Anterior cingulate cortex (tissue), 58 donors: ENCODE measurements at places on chromosomes 13 and 19.

DNA sequence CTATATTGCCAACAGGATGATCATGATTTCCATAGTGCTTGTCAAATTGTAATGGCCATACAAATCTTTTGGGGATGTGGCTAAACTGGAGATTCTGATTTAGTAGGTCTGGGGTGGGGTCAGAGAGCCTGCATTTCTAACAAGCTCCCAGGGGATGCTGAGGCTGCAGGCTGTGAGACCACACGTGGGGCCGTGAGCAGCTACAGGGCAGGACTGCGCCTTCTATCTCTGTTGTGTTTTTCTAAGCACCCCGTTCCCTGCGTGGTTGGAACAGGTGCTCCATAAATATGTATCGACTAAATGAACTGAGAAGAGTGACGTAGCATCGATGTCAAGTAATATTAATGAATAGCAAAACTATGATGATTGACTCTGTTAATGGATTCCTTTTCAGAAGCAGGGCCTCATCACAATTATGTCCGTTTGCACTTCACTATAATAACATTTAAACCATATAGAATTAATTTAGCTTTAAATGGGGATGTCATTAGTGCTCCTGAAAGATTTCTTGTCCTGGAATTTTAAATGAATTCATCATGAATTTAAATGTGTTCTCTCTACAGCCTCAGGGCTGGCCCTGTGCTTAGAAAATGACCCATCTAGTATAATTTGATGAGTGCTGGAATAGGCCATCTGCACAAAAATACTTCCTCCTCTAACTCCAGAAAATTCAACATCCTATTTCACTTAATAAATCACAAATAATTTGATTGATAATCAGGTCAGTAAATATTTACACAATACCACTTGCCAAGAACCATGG lies 51.7 kb upstream of the SIAH3 start:
- DNase-seq: no peak

DNA sequence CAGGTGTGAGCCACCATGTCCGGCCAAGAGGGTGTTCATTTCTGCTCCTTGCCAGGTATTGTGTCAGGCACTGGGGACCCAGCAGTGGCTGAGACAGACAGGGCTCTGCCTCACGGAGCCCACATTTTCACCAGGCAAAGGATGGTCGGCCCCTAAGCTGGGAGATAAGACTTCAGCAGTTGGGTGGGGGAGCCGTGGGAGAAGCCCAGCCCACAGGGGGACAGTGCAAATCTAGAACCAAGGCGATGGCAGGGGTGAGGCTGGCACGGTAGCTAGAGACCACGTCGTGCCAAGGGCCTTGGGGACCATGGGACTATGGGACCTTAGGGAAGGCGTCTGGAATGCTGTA lies 8.3 kb downstream of the LSR start:
- DNase-seq: no peak

DNA sequence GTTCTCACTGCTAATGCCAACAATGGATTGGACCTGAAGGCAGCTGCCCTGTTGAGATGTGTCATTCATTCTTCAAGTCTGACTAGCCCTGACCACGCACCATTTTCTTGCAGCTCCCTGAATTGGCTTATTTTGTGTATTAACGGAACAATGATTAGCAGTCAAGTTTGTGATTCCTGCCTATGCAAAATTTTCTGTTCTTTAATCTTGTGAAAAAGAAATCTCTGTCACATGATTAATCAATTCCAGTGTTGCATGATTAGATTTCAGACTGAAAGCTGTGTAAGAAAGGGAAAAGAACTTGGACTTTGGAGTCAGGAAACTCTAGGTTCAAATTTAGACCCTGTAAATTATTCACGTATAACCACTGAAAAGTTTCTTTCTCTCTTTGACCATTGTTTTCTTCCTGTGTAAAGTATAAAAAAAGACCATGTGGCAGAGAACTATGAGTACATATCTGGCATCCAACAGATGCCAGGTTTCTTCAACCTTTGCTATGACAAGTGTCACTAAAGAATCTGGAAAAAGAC lies 64.5 kb upstream of the SLC10A2 start:
- DNase-seq: no peak

- no peak for DNase-seq
These were observed 40.7 kb upstream of the N4BP2L1 start for GRCh38 chr13:32468502-32469142.

GRCh38 chr19:408902-409515 lies at the start of gene C2CD4C:
TSS of gene C2CD4C (minus strand) at chr19:409147. CDS start at chr19:408361, 786 bp downstream.
- no peak for DNase-seq

DNA sequence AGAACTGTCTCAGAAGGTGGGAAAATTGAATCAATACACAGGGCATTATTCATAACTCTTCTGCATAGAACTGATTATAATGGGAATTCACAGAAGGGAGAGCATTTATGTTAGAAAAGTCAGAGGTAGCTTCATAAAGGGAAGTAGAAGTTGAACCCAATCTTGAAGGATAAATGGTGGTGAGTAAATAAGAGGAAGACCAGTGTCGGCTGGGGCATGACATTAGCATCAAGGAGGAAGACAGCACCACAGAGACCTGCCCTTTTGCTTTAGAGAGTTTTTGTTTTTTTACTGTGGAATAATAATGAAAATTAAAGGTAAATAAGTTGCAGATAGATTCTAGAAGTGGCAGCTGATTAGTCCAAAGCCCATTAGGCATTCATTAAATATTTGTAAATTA lies 21.9 kb downstream of the CDC16 start:
- no peak for DNase-seq

DNA sequence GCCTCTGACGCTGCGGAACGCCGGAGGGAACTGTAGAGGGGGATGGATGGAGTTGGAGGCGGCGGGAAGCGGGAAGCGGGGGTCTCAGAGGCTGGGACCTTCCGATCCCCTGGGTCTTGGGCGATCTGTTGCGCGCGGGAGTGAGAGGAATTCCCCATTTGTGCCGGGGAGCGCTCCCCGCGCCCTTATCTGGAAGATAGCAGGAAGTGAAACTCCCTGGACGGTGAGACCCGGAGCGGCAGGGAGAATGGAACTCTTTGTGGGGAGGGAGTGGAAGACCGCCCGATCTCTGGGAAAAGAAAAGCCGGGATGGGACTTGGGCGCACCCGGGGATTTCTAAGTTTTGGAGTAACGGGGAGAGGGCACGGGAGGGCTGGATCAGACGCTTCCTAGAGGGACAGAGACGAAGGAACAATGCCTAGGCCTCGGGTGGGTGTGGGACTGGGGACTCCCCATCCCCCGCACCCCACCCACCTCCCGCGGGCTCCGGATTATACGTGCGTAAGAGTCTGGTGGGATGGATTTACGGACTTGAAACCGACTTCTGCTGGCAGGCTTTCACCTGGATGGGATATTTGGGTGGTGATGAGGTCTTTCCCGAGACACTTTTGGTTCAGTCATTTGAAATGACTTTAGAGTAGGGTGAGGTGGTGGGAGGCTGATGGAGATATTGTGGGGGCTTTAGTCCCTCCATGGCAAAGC lies 495 bp downstream of the LSR start:
- no peak for DNase-seq

DNA sequence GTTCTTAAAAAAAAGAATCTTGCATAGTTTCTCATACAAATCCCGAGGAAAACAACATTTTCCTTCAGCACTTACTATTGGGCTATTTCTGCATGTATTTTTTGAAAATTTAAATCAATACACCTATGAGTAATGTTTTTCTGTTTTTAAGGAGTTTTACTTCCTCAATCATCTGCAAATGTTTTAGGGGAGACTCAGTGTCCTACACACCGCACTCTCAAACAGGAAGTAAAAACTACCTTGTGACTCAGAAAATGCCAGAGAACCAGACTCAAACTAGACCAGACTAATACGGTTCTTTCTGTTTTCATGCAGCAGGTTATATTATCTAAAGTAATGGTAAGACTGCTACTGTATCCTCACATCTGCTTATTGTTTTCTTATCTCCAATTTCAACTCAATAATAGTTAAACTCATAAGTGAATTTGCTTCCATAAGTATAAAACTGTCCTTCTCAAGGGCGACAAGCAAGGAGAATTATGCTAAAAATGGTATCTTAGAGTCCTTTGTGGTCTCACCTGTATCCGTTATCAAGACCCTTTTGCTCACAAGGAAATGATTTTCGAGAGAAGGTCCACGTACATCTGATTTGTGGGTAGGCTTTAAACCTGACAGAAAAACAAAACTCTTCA lies 52.5 kb downstream of the FLT3 start:
- DNase-seq: no peak

- DNase-seq: no peak
These were observed 80.3 kb upstream of the FRY start for GRCh38 chr13:31951215-31951678.

- no peak for DNase-seq
These were observed 356.5 kb upstream of the SLITRK6 start for GRCh38 chr13:86155756-86156155.

DNA sequence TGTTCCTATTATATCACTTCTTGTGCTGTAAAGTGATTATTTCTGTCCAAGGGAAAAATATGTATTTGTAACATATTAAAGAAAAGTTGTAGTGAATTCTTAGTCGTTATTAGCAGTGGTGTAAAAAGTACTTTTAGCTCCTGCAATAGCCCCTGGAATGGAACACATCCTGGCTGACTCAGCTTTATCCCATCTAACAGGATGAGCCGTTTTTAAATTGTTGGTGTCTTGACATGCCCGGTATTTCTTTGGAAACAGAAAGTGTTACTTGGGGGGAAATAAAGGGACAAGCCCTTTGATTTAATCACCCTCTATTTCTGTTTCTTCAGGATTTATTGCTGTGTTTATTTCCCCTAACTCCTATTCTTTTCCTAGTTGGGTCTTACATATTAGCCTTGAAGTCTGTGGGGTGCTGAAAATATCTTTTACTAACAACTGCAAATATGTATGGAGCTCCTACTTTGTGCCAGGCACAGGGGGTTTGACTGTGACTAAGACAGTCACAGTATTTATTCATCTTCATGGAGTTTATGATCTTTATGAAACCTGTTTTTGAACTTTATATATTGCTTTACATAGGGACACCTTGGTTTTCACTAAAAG lies 17.9 kb downstream of the COG3 start:
- DNase-seq: no peak

DNA sequence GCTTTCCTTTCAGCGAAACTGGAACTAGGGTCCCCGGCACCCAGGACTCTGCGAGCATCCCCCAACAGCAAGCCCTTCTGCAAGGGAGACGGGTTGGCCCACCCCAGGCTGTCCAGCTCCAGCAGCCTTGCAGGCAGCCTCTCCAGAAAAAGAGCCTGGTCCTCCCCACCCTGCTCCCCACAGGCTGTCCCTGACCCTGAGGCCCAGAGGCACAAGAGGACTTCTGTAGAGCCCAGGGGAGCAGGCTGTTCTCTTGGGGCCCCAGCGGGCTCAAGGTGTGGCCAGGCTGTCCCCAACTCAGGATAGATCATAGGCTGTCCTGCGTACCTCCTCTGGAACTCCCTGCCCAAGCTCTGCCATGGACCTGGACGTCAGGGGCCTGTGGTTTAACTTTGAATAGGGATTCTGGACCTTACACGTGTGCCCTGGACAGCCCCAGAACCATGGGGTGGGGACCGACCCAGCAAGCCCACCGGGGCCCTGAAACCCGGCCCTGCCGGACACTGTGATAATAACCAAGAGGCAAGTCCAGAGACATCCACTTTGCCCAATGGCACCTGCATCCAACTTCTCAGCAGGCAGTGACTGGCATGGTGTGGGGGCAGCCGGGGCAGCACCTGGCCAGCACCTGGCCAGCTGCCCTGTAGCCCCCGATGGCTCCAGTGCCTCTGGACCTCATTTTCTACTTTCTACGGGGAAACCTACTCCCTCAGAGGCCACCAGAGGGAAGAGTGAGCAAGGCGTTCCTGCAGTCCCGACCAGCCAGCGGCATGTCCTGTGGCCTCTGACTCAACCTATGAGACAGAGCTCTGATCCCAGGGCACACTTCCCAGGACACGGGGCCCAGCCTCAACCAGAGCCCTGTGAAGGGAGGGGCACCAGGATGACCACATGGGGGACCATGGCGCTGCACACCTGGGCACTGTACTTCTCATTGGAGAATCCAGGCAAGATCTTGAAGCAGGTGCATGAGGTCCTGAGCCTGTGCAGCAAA lies 50.9 kb upstream of the TPM4 start:
- no peak for DNase-seq

- DNase-seq: no peak
These were observed 6.0 kb downstream of the PEX11G start for GRCh38 chr19:7482584-7483439.

- DNase-seq: no peak
These were observed 100.7 kb upstream of the MCF2L start for GRCh38 chr13:112868308-112868707.

GRCh38 chr19:49553451-49554271 lies 25.9 kb downstream of the RCN3 start:
- DNase-seq: no peak

GRCh38 chr13:30418075-30418716 lies 4.1 kb upstream of the UBE2L5 start:
- DNase-seq: no peak

DNA sequence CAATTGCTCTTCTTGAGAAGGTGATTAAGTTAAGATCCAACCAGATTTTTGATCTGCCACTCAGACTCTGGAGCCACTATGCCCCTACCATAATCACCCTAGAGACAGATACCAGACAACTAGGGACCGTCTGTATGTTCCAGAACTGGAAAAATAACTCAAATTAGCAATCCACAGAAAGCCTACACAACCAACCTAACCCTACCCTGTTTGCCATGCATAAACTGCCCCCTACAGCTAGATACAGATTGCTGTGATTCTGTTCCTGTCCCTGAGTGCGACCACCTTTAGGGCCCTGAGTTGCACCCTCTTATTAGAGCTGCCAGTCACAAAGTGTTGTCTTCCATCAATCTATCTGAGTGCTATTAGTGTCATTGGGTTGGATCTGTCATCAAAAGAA lies 929.8 kb upstream of the SLITRK1 start:
- no peak for DNase-seq

GRCh38 chr19:23810496-23810895 lies 51.8 kb upstream of the ZNF681 start:
- no peak for DNase-seq

DNA sequence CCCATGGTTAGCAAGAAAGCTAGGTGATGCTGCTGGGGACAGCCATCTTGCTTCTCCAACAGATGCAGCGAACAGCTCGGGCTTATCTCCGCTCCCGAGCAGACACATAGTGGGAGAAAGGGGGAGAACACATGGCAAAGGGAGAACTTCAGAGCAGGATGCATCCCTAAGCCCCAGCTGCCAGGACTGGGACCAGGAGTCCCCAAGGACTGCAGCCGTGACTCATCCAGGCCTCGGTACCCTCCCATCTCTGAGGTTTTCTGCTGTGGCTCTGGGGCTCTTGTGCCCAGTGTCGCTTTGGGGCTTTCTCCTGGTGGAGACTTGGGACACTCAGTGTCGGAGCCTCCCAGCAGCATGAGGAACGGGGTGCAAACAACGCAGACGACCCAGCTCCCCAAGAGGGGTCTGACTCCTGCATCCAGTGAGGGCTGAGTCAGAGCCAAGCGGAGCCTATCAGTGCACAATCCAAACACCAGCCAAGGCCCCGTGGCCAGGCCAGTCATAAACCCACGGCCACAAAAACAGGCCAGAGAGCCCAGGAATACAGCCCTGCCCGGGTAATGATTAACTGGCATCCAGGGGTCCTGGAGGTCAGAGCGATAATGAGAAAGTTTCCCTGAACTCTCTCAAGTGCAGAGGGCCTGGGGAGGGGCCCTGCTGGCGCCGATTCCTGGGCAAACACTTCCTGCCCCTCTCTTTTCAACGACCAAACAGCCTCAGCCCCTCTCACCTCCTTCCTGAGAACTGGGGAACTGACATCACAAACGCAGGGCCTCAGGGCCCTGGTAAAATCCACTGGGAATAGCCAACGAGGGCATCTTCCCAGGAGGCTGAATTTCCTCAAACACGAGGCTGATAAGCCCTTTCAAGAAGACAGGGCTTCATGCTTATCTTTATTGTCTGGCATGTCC lies 202.9 kb downstream of the USP12 start:
- DNase-seq: no peak
